Inflammatory macrophage (primary cell): ENCODE measurements at places on chromosomes 16 and 17.

DNA sequence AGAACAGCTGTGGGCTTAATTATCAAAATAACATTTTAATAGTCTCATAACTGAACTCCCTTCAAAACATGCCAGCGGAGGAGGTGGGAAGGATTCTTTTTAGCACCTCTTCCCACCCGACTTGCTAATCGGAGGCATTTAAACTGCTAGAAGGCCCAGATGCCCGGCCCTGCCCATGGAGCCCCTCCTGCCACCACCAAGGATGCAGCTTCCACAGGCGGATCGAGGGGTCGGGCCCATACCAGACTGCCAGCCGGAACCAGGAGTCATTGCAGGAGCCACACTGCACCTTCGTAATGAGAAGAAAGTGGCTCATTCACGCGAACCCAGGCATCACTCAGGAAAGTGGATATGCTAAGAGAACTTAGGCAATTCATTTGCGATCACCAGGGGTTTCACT is 201.2 kb downstream of the C16orf78 start:
- no peak for DNase-seq

DNA sequence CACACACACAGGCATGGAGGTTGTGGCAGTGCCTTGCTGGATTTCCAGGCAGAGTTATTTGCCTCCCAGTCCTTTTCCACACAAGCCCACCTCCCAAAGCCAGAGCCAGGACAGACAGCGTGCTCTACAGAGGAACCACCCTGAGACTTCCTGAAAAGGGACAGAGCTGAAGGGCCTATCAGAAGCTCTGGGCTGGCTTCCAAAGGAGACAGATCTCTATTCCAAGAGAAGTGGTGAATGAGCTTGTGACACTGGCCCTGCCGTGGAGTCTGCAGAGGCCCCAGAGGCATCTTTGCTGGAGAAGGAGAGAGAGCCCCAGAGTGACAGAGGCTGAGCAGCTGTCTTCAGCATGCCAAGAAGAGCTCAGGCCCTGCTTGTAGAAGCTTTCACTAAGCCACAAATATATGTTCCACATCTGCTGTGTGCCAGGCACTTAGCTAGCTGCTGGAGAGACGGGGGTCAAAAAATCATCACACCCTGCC is 8.3 kb upstream of the LPCAT2 start:
- DNase-seq, result peak; percentile 83

GRCh38 chr16:75272097-75272551 is 20.7 kb upstream of the BCAR1 start:
- peak; percentile 37 for DNase-seq

GRCh38 chr17:61349350-61349749 is 50.3 kb upstream of the TBX2 start:
- DNase-seq, result no peak

DNA sequence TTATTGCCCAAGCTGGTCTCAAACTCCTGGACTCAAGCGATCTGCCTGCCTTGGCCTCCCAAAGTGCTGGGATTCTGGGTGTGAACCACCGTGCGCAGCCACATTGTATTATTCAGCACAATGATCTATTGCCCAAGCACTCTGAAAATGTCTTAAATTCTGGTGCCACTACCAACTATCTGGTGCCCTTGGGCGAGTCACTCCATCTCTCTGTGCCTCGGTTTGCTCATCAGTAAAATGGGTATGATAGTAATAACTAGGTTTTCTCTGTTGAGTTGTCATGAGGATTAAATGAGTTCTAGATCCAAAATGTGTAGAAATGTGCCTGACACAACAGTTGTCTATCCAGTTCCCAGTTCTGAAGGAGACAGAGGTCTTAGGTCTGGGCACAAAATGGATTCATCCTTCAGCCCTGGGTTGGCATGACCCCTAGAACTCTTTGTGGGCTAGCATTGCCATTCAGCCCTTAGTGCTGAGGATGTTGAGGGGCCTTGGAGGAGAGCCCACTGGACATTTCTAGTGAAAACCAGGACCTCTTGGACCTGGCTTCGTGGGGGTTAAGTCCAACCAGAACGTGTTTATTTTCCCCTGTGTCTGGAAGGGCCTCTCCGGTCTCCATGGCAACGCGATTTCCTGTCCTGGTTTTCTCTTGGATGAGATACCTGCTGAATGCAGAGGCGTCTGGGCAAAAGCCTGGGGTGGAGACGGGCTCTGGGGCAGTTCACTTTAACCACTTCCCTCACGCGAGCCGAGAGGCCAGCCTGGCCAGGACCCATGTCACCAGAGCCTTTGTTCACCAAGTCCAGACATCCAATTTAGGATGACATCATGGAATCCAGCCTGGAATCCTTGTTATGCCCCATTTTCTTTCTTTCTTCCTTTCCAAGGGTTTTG is 43.7 kb upstream of the TNRC6A start:
- DNase-seq, result no peak

DNA sequence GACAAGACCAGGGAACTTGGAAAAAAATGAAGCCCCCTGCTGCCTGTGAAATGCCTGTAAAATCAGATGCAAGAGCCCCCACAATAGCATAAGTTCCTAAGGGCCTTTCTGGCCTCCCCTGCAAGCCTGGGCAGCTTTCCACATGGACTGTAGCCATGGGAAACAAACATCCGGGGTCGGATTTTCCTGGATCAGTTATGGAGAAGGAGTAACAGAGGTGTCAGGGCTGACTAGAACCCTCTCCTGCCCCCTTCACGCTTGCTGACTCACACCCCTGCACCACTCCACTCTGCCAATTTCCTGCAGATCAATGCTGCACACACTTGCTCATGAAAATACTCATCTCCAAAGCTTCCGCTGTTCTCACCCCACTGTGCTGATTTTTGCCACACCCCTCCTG is 258.6 kb downstream of the CBLN1 start:
- no peak for DNase-seq

DNA sequence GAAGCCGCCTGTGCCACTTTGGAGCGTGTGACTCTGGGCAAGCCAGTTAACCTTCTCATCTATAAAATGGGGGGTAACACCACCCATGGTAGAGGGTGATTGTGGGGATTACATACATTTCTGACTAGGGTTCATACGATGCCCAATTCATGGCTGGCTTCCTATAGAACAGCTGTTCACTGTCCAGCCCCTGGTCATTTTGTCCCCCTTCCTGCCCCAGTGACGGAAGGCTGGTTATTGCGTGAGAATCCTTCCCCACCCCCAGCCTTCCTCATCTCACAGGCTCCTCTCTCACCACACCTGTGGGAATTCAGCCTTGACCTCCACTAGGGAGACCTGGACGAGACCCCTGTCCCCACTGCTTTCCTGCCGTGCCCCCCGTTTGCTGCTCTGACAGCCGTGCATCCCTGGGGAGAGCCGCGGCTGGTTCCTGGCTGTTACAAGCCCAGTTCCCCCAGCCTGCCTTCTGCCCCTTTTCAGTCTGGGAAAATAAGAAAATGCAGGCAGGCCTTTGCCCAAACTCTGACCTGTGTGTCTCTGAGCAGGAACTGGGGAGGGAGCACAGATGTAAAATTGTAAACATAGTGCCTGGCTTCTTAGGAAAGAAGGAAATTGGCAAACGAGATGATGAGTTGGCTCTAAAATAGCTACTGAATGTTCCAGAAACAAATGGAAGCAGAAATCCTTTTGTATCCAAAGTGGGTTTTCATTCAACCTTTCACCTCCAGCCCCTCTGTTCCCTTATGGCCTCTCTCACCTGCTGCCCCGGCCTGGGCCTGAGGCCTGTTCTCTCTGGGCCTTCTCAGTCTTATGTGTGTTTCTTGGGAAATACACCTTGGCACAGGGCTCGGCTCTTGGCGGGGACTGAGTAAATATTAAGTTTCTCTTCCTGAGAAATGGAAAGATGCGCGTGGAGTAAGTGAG is 67.3 kb downstream of the OR1D5 start:
- DNase-seq, result no peak

DNA sequence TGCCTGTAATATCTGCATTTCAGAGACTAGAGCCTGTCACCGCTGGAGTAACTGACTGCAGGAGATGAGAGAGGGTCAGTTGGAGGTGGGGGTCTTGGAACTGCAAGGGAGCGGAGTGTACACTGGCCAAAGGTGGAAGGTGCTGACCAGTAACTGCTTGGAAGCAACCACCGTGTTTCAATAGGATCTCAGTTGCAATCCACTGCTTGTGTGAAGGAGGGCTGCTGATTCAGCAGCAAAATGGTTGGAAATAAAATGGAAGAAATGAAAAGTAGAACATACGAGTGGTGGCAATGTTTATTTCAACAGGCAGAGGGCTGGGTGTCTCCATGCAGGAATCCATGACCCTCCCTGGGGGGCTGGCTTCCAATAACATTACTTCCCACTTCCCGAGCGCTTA is 2.1 kb upstream of the JPH3 start:
- DNase-seq, result no peak

DNA sequence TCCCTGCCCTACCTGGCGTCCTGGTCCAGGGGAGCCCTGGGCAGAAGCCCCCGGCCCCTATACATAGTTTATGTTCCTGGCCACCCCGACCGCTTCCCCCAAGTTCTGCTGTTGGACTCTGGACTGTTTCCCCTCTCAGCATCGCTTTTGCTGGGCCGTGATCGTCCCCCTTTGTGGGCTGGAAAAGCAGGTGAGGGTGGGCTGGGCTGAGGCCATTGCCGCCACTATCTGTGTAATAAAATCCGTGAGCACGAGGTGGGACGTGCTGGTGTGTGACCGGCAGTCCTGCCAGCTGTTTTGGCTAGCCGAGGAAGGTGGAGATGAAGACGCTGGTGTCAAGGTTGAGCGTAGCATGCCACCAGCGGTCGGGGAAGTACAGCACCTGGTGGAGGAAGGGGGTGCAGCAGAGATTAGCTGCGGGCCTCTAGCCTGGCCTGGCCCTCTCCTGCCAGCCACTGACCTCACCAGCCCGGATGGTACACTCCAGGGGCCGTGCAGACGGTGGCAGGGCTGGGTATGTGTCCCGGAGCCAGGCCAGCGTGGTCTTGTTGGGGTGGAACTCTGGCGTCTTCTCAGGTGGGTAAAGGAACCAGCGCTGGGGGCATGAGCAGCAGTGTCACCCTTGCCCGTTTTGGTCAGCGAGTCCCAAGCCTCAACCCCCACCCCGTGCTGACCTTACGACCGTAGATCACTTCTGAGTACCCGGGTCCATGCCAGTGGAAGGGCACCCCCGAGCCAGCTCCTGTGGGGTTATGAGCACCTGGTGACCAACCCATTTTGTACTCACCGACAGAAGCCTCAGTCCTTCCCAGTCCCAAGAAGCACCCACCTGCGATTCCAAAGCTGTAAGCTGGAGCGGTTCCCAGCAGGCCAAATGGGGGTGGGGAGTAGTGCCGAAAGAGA is 1.4 kb downstream of the JMJD8 start:
- DNase-seq, result no peak

- no peak for DNase-seq
Observed at GRCh38 chr17:65633146-65633881, 71.9 kb upstream of the AXIN2 start.

DNA sequence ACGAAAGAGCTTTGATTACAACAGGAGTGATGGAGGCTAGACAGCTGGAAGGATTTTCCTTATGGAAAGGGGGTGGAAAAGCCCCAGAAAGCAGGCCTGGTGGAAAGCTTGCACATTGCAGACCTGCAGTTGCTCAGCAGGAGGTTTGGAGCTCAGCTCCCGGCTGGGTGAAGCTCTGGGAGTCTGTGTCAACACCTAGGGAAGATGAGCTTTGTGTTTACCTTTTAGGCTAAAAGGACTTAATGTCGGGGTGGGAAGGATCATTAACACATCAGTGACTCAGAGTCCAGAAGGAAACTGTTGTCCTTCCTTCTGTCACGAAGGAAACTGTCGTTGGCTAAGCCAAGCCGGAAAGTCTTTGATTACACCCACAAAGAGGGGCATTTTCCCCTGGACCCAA is 48.2 kb downstream of the RAP1GAP2 start:
- no peak for DNase-seq

DNA sequence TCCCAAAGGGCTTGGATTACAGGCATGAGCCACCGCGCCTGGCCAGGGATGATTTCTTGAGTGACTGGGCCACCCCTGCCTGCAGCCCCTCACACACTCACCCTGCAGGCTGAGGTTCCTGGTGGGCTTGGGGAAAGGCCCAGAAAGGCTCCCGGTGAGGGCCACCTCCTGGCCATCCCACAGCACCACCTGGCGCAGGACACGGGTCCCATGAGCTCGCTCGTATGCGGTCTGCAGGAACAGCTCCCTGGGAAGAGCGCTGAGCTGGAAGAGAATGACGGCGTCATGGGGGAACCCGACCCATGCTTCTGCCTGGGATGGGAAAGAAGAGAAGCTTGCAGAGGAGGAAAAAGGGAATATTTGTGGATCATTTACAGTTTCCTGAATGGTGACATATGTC is 59.3 kb downstream of the RMI2 start:
- no peak for DNase-seq

- peak; percentile 67 for DNase-seq
Observed at GRCh38 chr17:19418251-19418992, 7.4 kb downstream of the RNF112 start.

DNA sequence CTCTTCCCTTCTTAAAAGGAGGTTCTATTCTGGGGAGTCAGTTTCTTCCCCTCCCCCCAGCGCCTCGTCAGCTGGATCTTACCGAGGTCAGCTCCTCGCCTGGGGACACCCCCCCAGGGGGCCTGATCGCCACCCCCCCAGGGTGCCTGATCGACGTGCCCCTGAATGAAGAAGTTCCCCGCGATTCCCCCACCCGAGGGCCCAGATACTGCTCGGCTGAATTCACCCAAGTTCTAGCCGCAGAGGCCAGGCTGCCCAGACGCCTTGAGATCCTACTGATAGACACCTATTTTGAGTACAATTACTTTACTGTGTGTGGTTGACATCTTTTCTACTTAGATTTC is 1.4 kb downstream of the RAB11FIP3 start:
- no peak for DNase-seq

DNA sequence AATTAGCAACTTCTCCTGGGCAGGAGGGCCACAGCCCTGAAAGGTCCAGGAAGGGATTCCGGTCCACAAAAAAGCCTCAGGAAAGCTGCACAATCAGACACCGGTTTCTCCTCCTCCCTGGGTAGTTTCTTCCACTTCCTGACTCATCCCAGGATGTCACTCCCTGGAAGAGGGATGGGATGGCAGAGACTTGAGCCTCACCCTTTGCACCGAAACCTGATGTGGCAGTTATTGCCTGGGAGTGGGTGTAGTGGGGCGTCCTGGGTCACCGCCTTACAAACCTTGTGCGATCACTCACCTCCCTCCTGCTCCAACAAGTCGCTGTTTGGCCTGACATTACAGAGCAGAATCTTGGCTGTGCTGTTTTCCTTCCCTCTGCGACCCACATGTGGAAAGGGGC is 70.8 kb downstream of the LYRM1 start:
- DNase-seq, result no peak

- no peak for DNase-seq
Observed at GRCh38 chr17:78781893-78782304, at the start of gene CYTH1. CYTH1 (minus strand) TSS chr17:78782273; CDS start chr17:78782223, 50 bp downstream.

DNA sequence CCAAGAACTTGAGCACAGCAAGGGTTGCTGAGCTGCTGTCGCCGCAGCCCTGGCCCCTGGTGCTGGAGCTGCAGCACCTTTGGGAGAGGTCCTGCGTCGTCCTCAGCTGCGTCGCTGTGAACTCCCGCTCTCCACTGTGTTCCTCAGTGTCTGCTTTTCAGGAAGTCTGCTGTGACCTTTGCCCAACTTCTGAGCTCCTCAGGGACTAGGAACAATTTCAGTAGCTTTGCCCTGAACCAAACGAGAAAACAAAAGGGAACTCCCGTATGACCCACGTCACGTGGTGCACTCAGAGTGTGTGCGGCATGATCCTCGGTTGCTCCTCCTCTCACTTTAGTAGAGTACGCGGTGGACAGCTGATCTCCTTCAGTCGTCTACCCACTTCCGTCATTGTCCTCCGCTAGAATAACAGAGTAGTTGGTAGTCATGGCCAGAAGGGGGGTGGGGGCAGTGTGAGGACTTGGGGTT is 44.2 kb downstream of the WDR45B start:
- peak; percentile 97 for DNase-seq

GRCh38 chr17:9364837-9365430 is 210.7 kb downstream of the STX8 start:
- no peak for DNase-seq

GRCh38 chr16:17408955-17409441 is 61.8 kb downstream of the XYLT1 start:
- DNase-seq, result peak; percentile 16
